HepG2 (cell line): ENCODE measurements at places on chromosomes 16 and 17. TPM values are rescaled to one million over a fixed set of nuclear protein-coding genes. Genes with fewer than 3 reads are reported as not detected.

SSTR5 gene
- 0.20 and 0.26 TPM in 2 replicates for polyA plus RNA-seq

TSPAN10 gene
- polyA plus RNA-seq, result 0.54 and 0.67 TPM in 2 replicates

GOT2 gene
- 28.9 and 32.6 TPM in 2 replicates for polyA plus RNA-seq

SLC5A10 gene
- polyA plus RNA-seq, result 0.05 and 0.07 TPM in 2 replicates

DNA sequence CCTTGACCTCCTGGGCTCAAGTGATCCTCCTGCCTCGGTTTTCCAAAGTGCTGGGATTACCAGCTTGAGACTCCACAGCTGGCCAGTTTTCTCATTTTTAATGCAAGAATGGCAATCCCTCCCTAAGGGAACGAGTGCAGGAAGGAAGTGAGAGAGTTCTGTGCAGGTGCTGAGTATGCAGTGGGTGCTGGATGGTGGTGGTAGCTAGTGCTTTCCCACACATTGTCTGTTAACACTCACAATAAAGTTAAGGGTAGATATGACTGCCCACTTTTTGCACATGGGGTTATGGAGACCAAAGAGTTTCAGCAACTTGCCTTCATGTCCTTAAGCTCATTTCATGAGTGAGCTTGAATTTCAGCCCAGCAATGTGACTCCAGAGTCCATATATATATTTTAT is 18.5 kb downstream of the RGS9 start:
- DNase-seq, result no peak

- no peak for DNase-seq
Measured at GRCh38 chr17:61394630-61395408, 4.8 kb upstream of the TBX2 start.

DNA sequence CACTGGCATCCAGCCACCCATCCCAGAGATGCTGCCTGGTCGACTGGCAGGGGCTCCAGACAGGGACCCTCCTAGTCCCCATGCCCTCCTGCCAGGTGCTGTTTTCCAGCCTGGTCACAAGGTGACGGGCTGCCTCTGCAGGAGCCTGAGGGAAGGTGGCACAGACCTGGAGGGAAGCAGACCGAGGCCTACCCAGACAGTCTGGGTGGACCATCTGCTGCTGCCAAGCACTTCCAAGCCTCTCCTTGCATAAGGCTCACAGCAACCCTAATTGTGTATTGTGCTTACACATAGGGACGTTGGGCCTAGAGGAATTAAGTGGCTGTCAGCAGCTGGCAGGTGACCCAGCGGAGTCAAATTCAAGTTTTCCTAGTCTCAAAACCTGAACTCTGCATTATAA is 90.1 kb upstream of the KCNJ18 start:
- no peak for DNase-seq

- no peak for DNase-seq
Measured at GRCh38 chr16:81715358-81716196, 63.5 kb upstream of the PLCG2 start.
